Activated CD4-positive, CD25-positive, alpha-beta regulatory T cell (primary cell): ENCODE measurements at places on chromosomes 3 and 15.

DNA sequence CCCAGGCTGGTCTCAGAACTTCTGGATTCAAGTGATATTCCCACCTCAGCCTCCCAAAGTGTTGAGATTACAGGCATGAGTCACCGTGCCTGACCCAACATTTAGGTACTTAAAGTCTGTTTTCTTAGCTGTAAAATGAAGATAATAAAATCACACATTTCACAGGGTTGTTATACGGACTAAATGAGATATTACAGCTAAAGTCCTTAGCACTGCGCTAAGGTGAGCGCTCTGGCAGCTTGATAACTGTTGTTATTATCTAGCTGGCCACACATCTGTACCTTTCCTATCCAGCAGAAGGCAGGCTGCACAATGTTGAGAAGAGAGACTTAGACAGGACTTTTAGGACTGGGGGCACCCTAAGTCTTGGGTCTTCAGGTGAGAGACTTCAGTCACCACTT is 2.7 kb upstream of the LIPH start:
- DNase-seq: no peak

DNA sequence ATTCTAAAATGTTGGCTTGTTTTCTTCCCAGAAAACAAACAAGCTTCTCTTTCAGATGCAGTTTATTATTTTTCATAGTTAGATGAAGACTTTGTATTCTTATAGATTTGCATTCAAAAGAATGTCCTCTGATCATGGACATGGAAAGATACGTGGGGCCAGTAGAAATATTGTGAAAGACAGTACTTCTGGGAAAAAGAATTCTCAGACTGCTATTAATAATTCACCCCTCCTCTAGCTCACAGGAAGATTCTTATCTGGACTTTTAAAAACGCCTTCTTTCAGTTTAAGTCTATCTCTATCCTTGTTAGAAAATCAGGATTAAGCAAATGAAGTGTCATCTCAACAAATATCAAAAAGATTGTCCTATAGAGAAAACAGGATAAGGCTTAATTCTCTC is 514.1 kb upstream of the ADAMTS9 start:
- no peak for DNase-seq

GRCh38 chr15:90261811-90262210 is 3.7 kb upstream of the NGRN start:
- no peak for DNase-seq

DNA sequence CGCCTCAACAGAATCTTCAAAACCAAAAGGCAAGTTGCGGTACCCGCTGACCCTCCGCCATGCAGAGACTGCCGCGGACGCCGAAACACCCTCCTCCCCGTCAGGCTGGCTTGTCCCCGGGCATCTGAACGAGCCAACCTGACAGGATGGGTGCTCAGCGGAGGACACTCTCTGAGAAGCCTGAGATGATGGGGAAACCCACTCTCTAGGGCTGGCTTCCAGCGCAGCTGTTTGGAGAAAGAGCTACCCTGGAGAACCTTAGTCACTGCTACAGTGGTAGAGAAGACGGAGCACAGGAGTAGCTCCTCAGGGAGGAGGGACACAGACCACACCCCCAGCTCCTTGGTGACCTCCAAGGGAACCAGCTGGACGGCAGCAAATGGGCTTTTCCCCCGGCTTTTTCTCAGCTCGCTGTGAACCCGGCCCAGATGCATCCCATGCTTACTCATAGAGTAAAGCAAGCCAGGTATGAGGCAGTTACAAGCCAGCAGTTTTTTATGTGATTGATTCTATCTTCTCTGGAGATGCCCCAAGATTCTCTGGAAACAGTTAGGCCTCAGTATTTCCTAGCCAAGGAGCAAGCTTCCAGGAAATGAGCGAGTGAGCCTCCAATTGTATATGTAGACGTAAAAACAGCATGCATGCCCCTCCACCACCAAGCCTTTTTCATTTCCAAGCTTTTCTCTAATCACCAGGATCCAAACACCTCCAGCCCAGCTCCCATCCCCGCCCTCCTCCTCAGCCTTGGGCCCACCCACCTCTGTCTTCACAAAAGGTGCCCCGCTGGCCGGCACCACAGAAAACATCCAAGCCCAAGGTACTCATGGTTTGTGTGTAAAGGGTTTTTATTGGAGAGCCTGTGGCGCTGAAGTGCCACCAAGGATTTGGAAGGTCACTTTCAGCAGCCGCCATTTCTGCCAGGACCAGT is 38.7 kb downstream of the FAM174B start:
- no peak for DNase-seq

- no peak for DNase-seq
Measured at GRCh38 chr3:169841171-169841570, 28.5 kb upstream of the LRRC34 start.

- no peak for DNase-seq
Measured at GRCh38 chr15:76349301-76350070, 12.9 kb downstream of the ISL2 start.
